CD4-positive, alpha-beta memory T cell (primary cell): ENCODE measurements at places on chromosomes 1 and 21.

GRCh38 chr1:117061986-117062415, 1.9 kb downstream of the TTF2 start:
- no peak for DNase-seq

DNA sequence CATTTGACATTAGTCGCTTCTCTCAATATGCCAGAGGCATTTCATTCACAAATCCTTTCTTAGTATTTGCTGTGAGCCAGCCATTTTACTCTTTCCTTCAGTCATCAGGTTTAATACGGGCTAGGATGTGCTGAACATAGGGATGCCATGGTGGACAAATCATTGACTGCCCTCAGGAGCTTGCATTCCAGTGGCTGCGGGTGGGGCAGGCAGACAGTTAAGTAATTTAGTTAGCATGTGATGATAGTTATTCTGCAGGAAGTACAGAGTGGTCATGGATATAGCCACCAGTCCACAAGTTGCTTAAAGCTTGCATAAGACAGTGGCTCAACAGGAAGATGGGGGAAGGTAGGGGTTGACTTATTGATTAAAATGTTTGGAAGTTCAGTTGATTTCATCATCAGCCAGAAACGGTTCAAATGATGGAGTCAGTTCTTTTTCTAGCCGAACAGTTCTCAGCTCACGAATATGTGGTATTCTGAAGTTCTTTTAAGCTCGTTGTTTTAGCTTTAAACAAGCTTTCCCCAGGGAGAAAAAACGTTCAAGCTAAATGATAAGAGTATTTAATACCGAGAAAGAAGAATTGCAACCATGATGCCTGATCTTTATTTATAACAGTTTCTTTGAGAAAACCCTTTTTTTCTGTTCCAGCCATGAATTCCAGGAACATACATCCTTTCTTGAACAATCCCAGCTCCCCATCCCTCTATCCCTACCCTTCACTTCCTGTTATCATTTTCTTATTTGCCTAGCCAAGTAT, 1.4 kb downstream of the SLC22A15 start:
- DNase-seq = no peak

GRCh38 chr21:21295303-21295702, 297.1 kb downstream of the NCAM2 start:
- no peak for DNase-seq

DNA sequence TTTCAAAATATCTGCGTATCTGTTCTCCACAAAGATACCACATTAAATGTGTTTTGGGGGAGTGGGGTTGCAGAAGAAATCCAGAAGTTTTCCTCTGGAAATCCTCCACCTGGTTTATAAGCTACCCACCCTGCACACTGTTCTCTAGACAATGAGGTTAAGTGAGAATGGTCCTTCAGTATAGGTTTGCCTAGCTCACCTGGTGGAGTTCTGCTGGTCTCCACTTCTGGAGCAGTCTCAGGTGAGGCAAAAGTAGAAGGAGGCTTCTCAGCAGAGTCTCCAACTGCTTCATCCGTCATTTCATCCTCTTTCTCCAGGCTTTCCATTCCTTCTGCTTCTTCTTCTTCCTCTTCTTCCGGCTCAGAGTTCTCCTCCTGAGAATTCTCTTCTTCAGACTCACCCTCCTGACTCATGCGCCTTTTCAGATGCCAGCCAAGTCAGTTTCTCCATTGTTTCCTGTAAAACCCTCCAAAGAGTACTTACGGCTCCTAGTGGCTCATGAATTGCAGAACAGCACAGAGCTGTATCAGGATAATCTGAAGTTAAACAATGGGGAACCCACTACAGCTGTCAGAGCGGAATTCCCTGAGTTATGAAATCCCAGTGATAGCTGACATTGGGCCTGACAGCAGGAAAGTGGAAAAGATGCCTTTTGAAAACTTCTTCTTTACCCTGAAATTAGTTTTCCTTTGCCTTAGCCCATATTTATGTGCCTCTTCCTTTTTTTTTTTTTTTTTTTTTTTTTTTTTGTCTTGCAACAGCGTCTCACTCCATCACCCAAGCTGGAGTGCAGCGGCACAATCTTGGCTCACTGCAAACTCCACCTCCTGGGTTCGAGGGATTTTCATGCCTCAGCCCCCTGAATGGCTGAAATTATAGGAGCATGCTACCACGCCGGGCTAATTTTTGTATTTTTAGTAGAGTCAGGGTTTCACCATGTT, 38.5 kb downstream of the MSTO1 start:
- no peak for DNase-seq

- no peak for DNase-seq
Measured at GRCh38 chr1:153592748-153593147, 20.2 kb downstream of the S100A16 start.

GRCh38 chr1:160400646-160401486, 502 bp downstream of the VANGL2 start:
- DNase-seq = no peak

DNA sequence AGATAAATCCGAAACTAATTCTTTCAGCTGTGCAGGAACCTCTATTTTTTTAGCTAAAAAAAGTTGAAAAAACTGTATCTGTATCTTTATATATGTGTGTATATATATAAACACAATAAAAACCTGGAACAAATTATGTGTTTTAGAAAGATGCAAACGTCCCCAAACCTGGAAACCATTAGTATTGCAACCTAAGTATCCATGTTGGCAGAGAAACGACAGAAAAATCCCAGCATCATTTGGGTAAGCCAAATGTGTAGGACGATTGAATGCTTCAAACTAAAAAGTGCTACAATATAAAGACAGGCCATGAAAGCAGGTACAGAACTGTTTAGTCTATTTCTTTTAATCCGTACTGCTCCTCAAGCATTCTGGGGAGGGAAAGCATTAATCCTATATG, 87.9 kb downstream of the AHCTF1 start:
- no peak for DNase-seq

- no peak for DNase-seq
Measured at GRCh38 chr1:227745568-227746265, 10.5 kb downstream of the SNAP47 start.

GRCh38 chr1:211643324-211644212, 31.9 kb downstream of the NEK2 start:
- peak; percentile 11 for DNase-seq

- DNase-seq = no peak
Measured at GRCh38 chr1:78035121-78035520, 10.6 kb upstream of the GIPC2 start.

DNA sequence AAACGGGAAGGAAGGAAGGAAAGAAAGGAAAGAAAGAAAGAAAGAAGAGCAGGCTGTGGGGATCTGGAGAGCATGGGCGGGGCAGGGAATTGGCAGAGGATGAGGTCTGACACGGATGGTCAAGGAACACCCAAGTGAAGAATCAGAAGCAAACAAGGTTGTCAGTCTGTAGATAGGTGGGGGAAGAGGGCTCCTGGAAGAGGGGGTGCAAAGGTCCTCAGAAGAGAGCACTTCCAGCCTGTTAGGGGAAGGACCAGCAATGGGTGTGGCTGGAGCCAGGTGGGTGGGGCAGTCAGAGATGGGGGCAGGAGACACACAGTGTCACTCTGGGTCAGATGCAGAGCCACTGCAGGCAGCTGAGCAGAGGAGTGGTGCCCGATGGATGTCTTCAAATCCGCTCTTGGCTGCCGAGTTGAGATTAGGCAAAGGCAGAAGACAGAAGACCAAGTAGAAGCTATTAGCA, 11.0 kb upstream of the PLA2G2C start:
- DNase-seq = no peak

DNA sequence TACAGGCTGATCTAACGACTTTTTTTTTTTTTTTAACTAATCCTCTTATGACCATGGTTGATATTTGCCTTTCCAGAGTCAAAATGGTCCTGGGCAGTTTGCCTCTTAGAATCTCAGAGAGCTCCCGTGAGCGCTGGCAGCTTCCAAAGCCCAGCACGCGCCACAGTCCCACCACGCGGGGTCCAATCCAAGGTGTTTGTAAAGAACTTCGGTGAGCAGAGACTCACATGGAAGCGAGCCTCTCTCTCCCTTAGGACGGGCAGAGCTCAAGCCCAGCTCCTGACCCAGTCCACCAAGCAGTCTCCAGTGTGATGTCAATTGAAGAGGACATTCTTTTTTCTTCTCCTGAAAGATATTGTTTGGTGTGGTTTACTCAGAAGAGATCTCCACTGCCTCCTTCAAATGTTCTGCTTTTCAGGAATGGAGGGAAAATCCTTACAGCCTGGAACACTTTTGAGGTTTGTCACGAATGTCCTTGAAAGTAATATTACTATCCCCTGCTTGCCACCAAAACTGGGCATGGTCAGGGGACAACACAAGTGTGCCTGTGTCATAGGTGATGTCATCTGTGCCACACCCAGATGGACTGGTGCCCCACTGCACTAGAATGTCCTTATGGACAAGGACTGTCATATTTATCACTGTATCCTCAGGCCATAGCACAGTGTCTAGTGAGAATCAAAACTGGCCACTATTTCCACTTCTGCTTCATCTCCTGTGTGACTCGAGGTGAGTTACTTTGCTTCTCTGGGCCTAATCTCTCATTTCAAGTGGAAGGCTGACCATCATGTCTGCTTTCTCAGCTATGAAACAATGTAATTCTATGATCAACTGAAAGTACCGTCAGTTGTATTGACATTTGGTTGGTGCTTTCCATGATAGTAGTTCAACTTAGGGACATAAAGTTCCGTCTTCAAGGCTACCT, 97.4 kb upstream of the EDEM3 start:
- DNase-seq = no peak

DNA sequence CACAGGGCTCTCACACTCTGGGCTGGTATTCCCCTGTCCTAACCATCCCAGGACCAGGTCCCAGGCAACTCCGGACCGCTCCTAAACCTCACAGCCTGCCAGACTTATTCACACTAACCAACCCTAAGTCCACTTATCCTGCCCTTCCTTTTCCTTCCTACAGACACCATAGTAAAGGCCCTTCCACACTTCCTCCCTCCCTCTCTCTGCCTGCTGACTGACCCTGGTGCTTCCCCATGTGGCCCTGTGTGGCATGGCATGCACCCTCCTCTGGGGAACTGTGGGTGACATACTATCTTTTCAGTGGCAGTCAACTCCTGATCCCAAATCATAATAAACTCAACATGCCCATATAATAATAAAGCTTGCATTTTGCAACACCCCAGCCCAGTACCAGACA, 155.1 kb upstream of the DNAH14 start:
- DNase-seq = no peak
